Calu3 (cell line): ENCODE measurements at places on chromosomes 3 and 15. TPM values are rescaled to one million over a fixed set of nuclear protein-coding genes. Genes with fewer than 3 reads are reported as not detected.
A peak's percentile ranks its signal among the peaks of the same experiment; 100 is the strongest.

GRCh38 chr3:42936157-42936981 lies 30.4 kb downstream of the ZNF662 start:
- DNase-seq: peak; percentile 57

ARHGEF26 gene
- total RNA-seq: 19.0 and 21.4 TPM in 2 replicates

HGD gene
- total RNA-seq: 23.0 and 29.5 TPM in 2 replicates

- DNase-seq: no peak
Measured at GRCh38 chr3:138696666-138697370, 88.2 kb downstream of the FAIM start.

DNA sequence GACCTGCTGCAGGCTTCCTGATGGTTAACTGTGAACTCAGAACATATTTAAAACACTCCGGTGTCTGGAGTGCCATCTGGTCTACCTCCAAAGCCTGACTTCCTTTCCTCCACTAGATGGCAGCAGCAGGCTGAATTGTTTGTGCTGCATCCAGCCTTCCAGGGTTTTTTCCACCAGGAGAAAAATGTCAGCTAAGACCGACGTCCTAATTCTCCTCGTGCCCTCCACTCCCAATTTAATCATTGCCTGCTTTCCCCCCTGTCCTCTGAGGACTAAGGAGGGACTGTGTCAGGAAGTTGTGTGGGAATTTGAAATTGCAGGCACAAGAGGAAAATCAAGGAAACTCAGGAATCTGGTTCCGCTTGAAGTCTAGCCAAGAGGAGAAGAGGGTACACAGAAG lies 165.2 kb upstream of the UMPS start:
- peak; percentile 82 for DNase-seq

DNA sequence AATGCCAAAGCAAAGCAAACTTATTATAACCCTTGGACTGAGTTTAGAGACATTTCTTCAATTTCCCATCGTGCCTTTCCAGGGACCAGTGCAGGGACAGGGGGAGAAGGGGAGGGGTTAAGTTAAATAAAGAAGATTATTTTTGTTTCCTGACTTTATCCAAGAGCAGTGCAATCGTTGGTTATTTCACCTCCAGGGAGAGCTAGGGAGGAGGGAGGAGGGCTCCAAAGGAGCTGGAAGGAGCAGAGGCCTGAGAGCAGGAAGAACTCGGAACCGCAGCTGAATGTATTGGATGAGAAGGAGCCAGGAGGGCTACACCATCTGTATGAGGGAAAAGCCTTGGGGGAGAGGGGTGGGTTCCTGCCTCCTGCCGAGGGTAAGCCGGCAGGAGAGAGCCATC lies 20.7 kb downstream of the HAPLN3 start:
- no peak for DNase-seq
